Astrocyte (in vitro differentiated cells and primary cell): ENCODE measurements at places on chromosomes 4 and X.

DNA sequence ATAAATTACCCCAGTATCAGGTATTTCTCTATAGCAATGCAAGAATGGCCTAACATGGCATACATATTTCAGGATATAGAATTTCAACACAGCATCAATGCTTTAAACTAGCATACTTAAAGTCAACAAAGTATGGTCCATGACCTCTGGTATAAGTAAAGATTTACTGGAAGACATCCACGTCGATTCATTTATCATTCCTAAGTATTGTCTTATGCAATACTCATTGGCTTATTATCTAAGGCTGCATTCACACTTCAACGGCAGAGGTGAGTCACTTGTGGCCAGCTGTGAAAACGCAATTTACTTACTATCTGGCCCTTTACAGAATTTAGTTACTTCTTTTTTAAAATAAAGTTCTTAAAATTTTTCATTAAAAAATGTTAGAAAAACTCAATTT is 42.6 kb downstream of the ADGRA3 start:
- H3K4me3 ChIP-seq: no peak overlapping the region
- DNase-seq: peak; percentile 93
- peak overlapping the region; percentile 41 for H3K27ac ChIP-seq
- peaks cover 4% of the 10 kb centered on the region for H3K36me3 ChIP-seq
- peaks cover 25% of the 10 kb centered on the region for H3K4me1 ChIP-seq

DNA sequence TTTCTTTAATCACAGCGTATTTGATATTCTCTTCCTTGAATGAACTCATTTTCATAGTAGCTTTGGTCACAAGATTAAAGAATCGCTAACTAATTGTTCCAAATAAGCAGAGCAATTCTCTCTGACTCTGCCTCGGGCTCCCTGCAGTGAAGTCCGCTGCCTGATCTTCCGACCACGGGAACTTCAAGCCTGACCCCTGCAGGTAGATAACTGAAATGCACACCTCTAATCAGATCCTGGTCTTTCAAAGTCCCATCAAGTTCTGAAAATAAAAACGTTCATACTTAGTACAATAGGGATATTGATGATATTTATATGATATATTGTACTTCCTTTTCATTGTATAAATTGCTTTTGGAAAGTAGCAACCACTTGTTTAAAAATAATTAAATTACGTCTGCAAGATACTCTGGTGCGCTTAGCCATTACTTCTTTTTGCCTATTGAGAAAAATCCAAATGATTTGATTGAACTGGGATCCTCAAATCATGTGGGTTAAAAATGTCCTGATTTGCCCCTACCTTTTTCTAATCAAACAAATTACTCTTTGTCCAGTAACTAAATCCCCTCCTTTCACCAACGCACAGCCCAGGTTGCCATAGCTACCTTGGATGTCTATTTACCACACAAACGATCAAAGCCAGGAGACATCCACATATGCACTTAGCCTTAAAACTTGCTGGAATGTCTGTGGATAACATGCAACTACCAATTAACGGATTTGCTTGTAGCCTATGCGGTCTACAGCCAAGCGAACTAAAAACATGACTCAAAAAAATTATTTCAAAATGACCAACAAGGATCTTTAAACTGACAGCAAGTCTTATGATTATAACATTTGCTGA is 4.2 kb downstream of the MID1 start:
- peak; percentile 68 for DNase-seq
- peak overlapping the region; percentile 63 for H3K27ac ChIP-seq
- H3K4me3 ChIP-seq: peak overlapping the region; percentile 93
- no peaks in the 10 kb centered on the region for H3K27me3 ChIP-seq

DNA sequence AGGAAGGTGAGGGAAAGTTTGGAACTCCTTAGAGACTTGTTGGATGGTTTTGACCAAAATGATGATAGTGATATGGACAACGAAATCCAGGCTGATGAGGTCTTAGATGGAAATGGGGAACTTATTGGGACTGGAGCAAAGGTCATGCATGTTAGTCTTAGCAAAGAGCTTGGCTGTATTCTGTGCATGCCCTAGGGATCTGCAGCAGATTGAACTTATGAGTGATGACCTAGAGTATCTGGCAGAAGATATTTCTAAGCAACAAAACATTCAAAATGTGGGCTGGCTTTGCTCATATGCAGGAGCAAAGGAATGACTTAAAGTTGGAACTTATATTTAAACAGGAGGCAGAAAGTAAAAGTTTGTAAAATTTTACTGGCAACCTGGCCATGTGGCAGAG is 489.3 kb upstream of the DIPK2B start:
- H3K4me1 ChIP-seq: no peaks in the 10 kb centered on the region
- no peak overlapping the region for H3K27ac ChIP-seq
- H3K4me3 ChIP-seq: no peak overlapping the region
- H3K27me3 ChIP-seq: no peaks in the 10 kb centered on the region
- DNase-seq: no peak
- H3K36me3 ChIP-seq: no peaks in the 10 kb centered on the region

- H3K27me3 ChIP-seq: no peaks in the 10 kb centered on the region
- no peak overlapping the region for H3K27ac ChIP-seq
- no peaks in the 10 kb centered on the region for H3K4me1 ChIP-seq
- no peak for DNase-seq
- H3K36me3 ChIP-seq: no peaks in the 10 kb centered on the region
- H3K4me3 ChIP-seq: no peak overlapping the region
Observed at GRCh38 chrX:121802881-121803412, 755.5 kb downstream of the GLUD2 start.

DNA sequence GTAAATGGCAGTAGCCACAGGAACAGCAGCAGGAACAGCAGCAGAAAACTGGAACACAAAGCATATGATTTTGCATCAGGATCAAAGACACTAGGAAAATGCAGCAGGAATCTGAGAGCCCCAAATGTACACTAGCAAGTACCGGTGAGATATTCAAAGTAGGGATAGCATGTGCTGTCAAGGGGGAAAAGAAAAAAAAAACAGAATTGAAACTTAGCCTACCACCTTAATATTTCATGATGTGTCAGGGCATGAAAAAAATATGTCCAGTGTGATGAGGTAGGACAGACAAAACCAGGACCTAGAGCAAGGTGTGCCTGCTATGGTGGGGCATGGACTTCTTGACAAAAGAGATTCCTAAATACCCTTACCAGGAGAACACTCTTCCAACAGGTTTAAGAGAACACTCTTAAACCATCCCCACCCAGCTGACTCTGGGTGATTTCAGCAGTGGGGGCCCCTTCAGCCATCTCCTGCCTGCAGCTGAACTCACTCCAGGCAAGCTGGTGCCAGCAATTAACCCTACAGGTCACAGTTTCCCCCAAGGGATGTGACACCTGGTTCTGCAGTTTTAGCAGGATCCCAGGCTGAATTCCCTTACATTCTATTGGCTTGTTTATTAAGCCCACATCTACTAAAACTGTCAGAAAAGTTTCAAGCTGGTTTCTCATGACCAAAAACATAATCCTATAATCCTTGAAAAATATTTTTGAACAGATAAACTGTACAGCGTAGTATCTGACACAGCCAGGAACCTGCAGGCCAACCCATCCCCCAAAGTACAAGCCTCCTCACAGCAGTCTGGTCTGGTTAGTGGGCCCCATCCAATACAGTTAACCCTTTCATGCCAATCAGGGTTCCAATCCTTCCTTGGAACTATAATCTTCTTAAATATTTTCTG is 62.9 kb upstream of the FMR1 start:
- no peak for DNase-seq
- H3K4me3 ChIP-seq: no peak overlapping the region
- no peaks in the 10 kb centered on the region for H3K4me1 ChIP-seq
- no peak overlapping the region for H3K27ac ChIP-seq

- H3K27ac ChIP-seq: peak overlapping the region; percentile 69
- DNase-seq: no peak
- H3K4me3 ChIP-seq: peak overlapping the region; percentile 88
- H3K4me1 ChIP-seq: peaks cover 19% of the 10 kb centered on the region
Observed at GRCh38 chr4:110195561-110196205, 2.7 kb downstream of the ELOVL6 start.

- H3K4me3 ChIP-seq: no peak overlapping the region
- H3K4me1 ChIP-seq: no peaks in the 10 kb centered on the region
- no peaks in the 10 kb centered on the region for H3K36me3 ChIP-seq
- H3K27me3 ChIP-seq: no peaks in the 10 kb centered on the region
- no peak for DNase-seq
- no peak overlapping the region for H3K27ac ChIP-seq
Observed at GRCh38 chrX:63186137-63186536, 165.0 kb downstream of the SPIN4 start.

DNA sequence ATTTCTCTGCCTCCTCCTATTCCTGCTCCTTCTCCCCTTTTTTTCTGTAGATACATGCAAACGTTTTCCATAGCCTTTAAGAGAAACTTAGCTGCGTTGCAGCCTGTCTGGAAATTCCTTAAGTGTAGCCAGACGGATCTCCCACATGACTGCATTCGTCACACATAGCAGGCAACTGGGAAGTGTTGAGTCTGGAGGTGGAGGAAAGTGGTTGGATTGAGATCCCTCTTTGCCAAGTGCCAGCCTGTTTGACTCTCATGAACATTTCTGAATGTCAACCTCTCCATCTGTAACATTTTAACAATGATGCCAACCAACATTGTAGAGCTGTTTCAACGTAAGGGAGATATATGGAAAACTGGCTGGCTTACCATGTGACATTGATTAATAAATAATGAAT is 45.1 kb upstream of the FAM9A start:
- peak; percentile 56 for DNase-seq
- H3K4me3 ChIP-seq: no peak overlapping the region
- no peak overlapping the region for H3K27ac ChIP-seq
- H3K27me3 ChIP-seq: no peaks in the 10 kb centered on the region

DNA sequence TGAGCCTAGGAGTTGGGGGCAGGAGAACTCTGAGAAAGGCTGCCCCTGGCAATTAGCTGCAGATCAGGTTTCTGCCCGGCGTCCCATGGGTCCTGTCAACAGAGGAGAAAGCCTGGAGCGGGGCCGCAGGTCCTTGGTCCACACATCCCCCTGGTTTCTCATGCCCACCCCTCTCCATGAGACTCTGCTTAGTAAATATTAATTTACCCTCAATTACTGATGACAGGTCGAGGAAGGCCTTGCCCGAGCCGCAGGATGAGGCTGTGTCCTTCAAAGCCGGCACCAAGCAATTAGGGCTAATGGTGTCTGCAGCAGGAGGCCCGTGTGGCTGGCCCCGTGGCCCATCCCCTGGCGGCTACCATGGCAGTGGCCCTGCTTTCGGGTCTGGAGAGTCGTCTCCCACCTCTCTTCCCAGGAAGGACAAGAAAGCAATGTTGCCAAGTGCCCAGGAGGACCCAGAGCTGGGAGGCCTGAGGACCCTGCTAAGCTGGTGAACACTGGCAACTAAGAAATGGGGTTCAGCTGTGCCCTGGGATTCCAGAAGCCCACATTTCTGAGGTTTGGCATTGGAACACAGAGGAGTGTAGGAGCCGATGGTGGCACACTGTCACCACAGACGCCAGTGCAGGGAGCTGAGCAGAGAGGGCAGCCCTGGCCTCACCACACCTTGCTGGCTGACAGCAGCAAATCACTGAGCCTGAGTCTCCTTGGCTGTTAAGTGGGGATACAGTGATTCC is 114.6 kb downstream of the CPZ start:
- no peak overlapping the region for H3K27ac ChIP-seq
- no peaks in the 10 kb centered on the region for H3K36me3 ChIP-seq
- no peaks in the 10 kb centered on the region for H3K27me3 ChIP-seq
- H3K4me3 ChIP-seq: no peak overlapping the region

DNA sequence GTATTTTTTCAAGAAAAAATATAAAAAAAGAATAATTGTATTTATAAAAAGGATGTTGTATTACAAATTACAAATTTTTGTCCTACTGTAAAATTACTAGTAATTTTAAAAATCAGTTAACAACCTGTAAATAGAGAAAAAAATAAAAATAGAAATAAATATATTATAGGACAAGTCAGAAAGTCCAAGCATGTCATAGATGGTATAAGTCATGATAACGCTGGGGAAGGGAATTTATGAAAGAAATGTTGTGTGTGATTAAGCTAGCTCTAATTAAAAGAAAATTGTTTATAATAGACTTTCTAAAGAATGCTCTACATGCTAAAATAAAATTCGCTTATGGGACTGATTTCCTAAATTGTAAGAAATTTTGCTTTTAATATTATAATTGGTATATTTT is 2329.9 kb downstream of the ARAP2 start:
- DNase-seq: no peak
- H3K4me1 ChIP-seq: no peaks in the 10 kb centered on the region
- no peak overlapping the region for H3K4me3 ChIP-seq
- H3K36me3 ChIP-seq: no peaks in the 10 kb centered on the region
- no peak overlapping the region for H3K27ac ChIP-seq
- no peaks in the 10 kb centered on the region for H3K27me3 ChIP-seq

DNA sequence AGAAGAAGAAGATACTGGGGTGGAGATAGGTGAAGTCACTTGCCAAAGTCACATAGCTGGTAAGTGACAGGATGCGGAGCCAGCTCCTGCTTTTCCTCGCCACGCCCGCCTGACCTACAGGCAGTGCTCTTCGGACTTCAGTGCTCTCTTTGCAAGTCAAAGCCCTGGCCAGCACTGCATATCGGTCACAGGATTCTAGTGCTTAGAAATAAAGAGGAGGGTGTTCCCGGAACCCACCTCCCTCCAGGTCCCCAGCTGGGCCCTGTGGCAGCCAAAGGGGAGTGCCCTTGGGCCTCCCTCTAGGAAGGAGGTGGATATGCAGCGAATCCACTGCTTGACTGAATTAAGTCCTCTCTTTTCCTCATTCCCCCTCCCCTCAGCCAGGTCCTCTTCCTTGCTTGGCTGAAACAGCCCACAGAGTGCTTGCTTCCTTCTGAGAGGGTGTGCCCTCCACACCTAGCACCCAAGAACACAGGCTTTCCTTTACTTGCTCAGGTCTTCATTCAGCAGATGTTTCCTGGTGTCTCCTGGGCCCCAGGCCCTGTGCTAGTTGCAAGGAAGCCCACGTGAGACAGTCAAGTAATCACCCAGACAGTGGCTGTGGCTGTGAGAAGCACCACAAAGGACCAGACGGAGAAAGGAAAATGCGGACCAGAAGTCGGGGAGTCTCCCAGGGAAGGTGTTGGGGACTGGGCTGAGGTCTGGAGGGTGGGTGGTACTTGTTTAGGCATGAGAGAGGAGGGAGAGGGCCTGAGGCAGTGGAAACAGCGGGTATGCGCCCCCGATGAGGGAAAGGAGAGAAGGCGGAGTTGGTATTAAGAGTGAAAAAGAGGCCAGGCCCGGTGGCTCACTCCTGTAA is 14.0 kb upstream of the HMGB3 start:
- no peaks in the 10 kb centered on the region for H3K27me3 ChIP-seq
- no peaks in the 10 kb centered on the region for H3K4me1 ChIP-seq
- no peak overlapping the region for H3K4me3 ChIP-seq
- H3K27ac ChIP-seq: no peak overlapping the region
- no peaks in the 10 kb centered on the region for H3K36me3 ChIP-seq

DNA sequence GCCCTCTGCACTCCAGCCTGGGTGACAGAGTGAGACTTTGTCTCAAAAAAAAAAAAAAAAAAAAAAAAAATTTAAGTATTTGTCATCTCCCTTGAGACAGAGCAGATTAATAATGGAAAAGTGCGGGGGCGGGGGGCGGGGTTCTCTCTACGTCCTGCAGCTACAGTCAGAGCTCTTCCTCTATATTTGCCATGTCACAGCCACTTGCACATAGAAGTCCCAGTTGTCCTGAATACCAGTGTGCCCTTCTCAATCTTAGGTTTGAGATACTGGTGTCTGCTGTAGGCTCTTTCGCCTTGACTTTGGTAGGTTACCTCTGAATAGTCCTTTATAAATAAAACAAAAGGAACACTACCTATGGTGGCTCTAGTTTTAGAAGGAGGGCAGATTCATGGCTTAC is 237.8 kb upstream of the PGRMC2 start:
- H3K4me3 ChIP-seq: no peak overlapping the region
- no peaks in the 10 kb centered on the region for H3K27me3 ChIP-seq
- no peaks in the 10 kb centered on the region for H3K36me3 ChIP-seq
- H3K4me1 ChIP-seq: peaks cover 54% of the 10 kb centered on the region
- peak; percentile 64 for DNase-seq

GRCh38 chr4:100681289-100681688 is 163.5 kb upstream of the EMCN start:
- no peak overlapping the region for H3K27ac ChIP-seq
- H3K36me3 ChIP-seq: no peaks in the 10 kb centered on the region
- H3K4me3 ChIP-seq: no peak overlapping the region
- DNase-seq: no peak
